T-helper 1 cell (primary cell): ENCODE measurements at places on chromosomes 4 and X.

GRCh38 chrX:50643525-50644137 lies 170.4 kb downstream of the SHROOM4 start:
- DNase-seq: no peak

DNA sequence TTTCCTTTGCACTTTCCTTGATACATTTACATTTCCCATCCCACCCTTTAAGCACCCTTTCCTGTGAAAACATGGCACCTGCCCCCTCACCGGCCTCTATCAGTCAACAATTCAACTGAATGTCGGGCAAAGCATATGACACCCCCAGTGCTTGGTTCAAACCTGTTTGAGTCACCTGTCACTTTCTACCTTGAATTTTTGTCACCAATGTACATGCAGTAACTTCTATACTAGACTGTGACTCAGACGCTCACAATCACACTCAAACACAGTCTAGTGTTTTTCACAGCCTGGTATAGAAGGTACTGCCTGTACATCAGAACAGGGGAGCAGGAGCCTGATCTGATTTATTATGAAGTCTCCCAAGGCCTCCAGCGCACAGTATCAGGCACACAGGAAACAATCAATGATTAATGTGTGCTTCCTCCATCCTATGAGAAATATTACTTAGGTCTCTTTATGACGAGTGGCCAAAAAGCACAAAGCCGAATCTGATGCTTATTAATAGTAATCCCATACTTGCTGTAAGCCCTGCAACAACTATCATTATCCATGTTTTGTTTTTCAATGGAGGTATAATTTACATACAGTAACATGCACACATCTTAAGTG lies 49.2 kb upstream of the FAM9C start:
- no peak for DNase-seq

GRCh38 chr4:187307131-187307530 lies 583.5 kb upstream of the FAT1 start:
- no peak for DNase-seq

- no peak for DNase-seq
Observed at GRCh38 chr4:110032603-110033002, 119.9 kb downstream of the EGF start.

DNA sequence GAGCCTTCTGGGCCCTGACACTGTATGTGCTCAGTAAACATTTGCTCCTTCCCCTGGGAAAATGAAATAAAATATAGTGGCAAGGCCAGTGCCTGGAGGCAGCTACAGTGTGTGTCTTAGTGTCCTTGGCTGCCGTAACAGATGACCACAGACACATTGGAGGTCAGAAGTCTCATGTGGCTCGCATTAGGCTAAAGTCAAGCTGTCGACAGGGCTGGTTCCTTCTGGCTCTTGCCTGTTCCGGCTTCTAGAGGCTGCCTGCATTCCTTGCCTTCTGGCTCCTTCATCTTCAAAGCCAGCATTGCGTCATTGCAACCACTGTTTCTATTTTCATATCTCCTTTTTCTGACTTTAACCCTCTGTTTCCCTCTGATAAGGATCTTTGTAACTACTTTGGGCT lies 83.6 kb upstream of the STX18 start:
- DNase-seq: no peak

GRCh38 chr4:26083987-26084386 lies 170.0 kb downstream of the SMIM20 start:
- no peak for DNase-seq

- no peak for DNase-seq
Observed at GRCh38 chrX:79176028-79176427, 31.5 kb downstream of the GPR174 start.

DNA sequence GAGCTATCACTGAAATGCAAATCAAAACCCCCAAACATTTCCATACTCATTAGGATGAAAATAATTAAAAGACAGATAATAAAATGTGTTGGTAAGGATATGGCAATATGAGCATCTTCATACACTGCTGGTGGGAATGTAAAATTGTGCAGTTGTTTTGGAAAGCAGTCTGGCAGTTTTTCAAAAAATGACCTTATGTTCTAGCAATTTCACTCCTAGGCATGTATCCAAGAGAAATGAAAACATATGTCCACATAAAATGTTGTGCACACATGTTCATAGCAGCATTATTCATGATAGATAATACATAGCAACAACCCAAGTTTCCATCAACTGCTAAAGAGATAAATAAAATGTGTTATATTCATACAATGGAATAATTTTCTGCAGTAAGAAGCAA lies 14.8 kb upstream of the GPRASP2 start:
- DNase-seq: no peak

DNA sequence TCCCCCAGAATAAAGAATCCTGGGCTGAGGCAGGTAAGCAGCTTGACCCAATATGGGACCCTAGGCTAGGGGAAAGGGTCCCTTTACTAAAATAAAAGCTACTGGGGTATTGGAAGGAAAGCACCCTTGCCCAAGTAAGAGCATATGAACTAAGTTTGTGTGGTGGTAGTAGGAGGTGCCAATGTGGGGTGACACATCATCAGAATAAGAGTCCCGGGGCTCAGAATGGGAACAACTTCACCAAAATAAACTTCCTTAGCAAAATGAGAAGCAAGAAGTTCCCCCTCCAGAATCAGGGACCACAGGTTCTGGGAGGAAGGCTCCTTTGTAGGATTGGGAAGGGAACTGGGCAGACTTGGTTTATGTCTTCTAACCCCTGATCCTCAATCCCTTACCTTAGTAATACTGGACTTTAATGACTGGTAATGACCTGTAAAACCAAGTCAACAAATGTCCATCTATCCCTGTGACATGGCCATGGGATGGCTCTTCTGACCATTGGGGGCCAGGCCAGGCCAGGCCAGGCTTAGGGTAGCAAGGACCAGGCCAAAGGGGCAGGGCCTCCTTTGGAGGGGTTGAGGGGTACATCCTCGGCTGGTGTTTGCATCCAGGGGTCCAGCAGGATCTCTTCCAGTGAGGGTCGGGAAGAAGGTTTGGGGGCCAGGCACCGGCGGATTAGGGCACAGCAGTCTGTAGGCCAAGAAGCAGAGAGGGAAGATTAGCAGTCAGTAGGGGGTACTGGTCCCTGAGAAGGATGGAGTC lies 2.3 kb upstream of the SLC35A2 start:
- no peak for DNase-seq

DNA sequence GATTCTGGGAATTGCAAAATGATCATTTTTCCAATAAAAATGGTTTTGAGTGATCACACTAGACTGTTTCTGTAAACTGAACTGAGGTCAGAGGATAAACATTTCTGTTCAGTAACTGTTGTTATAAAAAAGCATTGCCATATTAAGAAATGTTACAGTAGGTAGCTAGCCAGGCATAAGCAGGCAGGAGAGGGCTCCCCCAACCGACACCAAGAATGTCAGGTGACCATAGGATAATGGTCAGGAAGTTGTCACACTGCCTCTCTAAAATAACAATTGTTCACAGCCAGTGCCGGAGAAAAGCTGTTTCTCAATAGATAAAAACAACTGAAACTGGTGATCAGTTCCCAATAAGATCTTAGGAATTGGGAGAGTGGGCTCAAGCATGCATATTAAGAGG lies 306.2 kb upstream of the SLIT2 start:
- no peak for DNase-seq

DNA sequence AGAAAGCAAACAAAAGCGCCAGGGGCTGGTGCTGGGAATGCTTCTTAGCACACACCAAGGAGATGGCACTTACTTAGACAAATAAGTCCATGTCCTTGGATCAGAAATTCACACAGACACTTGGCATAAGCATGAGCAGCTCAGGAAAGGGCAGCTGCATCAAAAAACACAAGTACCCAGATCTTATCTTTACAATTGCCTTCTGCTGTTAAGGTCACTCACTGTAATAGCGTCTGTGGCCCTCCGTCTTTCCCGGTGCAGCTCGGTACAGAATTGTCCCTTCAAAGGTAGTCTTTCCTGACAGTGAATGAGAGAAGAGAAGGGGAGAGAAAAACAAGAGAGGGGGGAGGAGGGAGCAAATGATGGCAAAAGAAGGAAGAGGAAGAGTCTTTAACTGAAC lies 172.1 kb upstream of the MAP3K15 start:
- DNase-seq: no peak

- DNase-seq: no peak
Observed at GRCh38 chr4:3193531-3194203, 55.3 kb upstream of the MSANTD1 start.

DNA sequence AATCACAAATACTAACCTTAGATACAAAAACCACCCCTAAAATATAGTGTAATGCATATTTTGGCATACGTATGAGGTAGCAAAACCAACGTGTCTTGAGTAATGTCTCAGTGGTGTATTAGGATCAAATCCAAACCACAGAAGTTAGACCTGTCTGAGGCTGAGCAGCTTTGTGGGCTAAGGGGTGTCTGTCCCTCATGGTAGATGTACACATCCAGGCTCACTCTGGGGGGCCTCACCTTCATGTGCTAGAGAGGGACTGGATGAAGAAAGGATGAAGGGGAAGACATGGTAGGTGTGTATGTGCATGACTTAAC lies 188.0 kb upstream of the TBC1D9 start:
- DNase-seq: no peak

DNA sequence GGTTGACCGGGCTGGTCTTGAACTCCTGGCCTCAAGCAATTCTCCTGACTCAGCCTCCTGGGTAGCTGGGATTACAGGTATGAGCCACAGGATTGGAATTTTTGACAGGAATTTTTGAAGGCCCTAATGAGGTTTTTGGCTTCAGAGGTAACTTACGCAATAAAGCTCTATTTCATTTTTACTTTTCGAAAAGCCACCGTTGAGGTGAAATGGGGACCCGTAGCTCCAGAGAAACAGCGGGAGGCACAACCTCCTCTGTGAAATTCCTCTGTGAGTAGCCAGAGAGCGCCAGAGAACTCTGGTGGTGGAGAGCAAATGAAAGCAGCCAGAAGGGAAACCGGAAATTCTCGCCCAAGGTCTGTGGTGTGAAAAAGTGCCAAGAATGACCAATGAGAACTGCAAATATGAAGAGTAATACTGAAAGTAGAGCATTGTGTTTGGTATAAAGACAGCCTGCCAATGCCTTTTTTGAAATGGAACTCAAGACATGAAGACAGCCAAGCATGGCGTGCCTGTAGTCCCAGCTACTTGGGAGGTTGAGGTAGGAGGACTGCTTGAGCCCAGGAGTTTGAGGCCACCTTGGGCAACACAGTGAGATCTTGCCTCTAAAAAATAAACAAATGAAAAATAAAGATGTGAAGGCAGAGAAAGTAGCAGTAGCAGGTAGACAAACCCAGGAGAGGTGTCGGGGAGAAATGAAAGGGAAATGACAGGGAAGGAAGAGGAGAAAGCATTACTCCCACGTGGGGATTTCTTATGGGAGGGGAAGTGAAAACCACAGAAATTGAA lies 33.0 kb upstream of the TMEM131L start:
- peak; percentile 60 for DNase-seq

DNA sequence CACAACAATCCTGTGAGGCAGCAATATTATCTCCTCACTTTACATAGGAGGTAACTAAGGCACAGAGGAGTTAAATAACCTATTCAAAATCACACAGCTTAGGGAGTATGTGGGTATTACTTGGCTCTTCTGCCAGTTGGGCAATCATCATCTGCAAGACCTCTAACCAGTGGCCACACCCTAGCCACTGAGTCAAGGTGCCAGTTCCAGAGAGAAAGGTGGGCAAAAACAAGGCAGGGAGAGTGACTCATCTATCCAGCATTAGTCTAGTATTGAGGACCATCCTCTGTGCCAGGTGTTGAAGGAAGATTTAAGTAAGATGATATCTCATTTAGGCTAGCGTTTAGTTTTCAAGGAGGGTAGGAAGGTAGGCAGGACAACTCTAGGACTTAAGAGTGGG lies 113.9 kb upstream of the EOLA2 start:
- DNase-seq: no peak

DNA sequence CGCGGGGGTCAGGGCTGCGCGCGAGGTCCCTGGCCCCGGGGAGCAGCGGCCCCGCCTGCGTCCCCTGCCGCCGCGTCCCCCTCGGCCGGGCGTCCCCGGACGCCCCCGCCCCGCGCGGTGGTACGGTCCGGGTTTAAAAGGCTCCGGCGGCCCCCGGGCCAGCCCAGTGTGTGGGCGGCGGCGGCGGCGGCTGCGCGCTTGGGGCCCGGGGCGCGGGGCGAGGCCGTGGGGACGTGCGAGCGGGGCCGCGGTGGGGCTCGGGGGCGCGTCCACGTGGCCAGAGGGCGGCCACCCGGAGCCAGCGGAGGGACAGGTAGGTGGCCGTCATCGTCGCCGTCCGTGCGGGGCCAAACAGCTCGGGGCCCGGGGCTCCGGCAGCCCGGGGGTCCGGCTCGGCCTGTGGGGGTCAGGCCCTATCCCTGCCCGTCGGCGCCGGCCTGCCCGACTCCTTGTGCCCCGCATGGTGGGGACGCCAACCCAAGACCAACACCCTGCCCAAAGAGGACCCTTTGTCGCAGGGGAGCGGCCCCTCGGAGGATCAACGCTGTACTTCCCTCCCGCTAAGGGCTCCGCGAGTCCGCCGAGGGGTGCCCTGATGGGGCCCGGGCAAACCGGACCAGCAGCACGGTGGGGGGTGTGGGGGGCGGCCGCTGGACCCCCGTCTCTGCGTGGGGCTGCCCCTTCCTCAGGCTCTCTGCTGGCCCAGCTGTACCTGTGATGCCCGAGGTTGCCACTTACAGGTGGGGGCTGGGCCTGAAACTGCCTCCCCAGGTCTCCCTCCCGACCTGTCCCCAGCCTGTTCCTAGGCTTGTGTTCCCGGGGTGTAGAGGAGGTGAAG lies at the start of gene PLXNA3:
Gene PLXNA3, plus strand, starts transcription at position 166 of the 838 bp plus-strand sequence. CDS start 1,903 bp downstream, outside the sequence.
- peak; percentile 44 for DNase-seq

DNA sequence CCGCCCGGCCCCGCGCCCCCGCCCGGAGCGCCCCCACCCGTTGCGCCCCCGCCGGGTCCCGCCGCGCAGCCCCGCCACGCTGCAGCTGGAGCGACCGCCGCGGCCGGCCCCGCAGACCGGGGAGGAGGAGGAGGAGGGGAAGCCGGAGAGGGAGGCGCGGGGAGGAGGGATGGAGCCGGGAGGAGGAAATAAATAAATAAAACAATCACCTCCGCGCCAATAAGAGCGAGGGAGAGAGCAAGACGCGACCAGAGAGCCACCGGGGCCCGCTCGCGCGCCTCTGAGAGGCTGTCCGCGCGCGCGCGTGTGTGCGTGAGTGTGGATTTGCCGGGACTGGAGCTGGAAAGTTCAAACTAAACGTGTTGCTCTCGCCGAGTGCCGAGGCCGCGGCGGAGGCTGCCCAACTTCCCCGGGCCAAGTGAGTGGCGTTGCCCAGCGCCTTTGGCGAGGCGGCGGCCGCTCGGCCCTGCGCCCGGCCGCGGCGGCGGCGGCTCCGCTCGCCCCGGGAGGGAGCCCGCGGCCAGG lies 2184.4 kb upstream of the TENM3 start:
- DNase-seq: no peak

DNA sequence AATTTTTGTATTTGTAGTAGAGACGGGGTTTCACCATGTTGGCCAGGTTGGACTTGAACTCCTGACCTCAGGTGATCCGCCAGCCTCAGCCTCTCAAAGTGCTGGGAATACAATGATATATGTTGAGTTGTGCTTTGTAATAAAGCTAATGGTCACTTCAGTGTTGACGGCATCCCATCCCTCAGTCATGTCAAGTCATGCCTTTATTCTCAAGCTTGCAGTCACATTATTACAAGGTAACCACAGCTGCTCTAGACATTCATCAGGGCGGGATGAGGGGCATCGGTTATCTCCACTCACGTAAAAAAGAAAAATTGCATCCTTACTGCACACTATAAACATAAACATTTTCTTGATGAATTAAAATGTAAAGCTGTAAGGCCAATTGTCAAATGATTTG lies 12.8 kb upstream of the FAT1 start:
- no peak for DNase-seq

GRCh38 chrX:31093639-31093975 lies 21.8 kb upstream of the FTHL17 start:
- DNase-seq: no peak
